Hepatic stellate cell (primary cell): ENCODE measurements at places on chromosomes 16 and 17.

- DNase-seq = no peak
Observed at GRCh38 chr17:79084291-79085153, 9.9 kb downstream of the ENGASE start.

GRCh38 chr16:81413245-81413990, 31.2 kb upstream of the CMIP start:
- no peak for DNase-seq

DNA sequence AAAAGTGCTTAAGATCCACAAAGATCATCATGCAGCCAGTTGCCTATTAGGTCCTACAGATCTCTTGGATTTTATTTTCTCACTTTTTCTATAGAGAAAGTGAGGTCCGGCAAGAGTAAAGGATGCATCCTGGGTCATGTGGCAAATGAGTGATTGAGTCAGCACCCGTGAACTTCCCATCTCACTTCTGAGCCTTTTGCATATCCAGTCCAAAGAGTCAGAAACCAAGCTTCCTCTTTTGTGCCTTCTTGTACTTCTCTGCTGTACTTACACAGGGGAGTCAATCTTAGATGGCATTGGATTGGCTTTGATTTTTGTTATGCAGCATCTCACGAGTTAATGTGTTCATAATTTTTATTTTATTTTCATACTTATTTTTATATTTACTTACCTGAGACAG, 114.2 kb upstream of the IRX5 start:
- no peak for DNase-seq

DNA sequence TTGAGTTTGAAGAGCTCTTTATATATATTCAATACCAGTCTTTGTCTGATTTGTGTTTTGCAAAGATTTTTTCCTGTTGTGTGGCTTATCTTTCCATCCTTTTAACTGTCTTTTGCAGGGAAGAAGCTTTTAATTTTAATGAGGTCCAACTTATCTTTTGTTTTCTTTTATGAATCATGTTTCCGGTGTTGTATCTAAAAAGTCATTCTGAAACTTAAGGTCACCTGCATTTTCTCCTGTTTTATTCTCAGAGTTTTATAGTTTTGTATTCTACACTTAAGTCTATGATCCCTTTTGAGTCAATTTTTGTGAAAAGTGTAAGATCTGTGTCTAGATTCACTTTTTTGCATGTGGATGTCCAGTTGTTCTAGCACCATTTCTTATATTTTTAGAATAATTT, 24.6 kb upstream of the COX10 start:
- no peak for DNase-seq

- DNase-seq = no peak
Observed at GRCh38 chr16:10856042-10856441, 21.0 kb upstream of the CIITA start.

DNA sequence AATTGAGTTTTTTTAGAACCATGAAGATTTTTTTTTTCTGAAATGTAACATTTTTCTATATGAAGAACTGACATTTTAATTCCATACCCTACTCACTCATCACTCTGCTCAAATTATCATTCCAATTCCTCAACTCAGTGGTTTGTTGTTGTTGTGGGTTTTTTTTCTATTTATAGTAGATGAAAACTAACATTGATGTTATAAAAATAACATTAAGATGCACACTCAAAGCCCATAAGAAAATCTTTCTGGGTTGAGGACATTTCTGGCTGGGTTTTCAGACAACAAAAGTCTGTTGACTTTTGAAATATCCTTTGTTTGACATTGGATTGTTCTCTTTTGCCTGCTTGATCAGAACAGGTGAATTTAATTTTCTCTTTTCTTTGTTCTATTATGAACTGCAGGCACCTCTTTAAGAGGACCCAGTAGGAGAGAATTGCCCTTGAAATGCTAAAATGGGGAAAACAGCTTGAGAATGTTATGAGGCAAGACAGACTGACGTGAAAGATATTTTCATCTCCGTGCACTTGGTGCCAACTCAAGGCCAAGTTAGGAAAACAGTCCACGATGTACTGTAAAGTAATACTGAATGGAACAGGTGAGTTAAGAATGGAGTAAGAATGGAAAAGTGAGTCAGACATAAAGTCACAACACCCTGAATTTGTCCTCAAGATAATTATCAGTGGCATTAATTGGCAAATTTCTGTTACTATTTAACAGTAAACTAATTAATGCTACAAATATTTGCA, 16.1 kb upstream of the ABCA5 start:
- no peak for DNase-seq

GRCh38 chr17:17015230-17015629, 27.0 kb upstream of the MPRIP start:
- no peak for DNase-seq

DNA sequence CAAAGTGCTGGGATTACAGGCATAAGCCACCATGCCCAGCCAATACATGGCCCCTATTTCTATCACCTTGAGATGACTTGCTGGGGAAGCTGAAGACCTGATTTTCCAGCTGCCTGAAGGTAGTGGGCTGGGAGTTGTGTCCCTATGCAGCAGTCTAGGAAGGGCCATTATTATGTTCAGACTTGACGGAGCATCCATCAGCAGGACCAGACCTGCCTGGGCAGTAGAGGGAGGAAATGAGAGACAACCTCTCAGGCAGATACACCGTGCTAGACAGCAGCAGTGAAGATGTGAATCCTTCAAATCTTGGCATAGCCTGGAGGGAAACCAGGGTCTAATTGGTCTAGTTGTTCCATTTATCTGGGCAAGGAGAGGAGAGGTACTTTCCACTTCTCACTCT, 35.6 kb upstream of the PHOSPHO1 start:
- DNase-seq = no peak

DNA sequence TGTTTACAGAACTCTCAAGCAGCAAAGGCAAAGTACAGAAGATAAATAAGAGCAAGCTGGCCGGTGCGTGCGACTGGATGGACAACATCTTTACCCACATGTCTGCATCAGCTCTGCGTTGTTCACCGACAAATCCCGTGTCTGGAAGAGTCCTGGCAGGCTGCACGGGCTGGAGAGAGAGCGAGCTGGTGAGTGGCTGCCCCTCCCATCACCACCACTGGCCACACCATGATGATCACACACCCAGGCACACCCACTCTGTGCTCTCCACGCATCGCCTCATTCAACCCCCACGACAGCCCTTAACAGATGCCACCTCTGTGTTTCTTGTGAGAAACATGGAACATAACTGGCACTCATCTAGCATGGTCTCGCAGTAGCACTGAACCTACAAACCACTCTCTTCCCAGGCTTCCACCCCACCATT, 59.2 kb downstream of the ANKRD11 start:
- no peak for DNase-seq

GRCh38 chr16:56300891-56301850, 109.9 kb downstream of the GNAO1 start:
- no peak for DNase-seq
